ENCODE measurements at places on chromosomes 12 and 14. TPM values are rescaled to one million over a fixed set of nuclear protein-coding genes. Genes with fewer than 3 reads are reported as not detected.

- H3K27me3 ChIP-seq, result no peaks in the 10 kb centered on the region
- H3K4me3 ChIP-seq, result no peak overlapping the region
Measured at GRCh38 chr12:91786499-91787272, 359.0 kb downstream of the BTG1 start.

DNA sequence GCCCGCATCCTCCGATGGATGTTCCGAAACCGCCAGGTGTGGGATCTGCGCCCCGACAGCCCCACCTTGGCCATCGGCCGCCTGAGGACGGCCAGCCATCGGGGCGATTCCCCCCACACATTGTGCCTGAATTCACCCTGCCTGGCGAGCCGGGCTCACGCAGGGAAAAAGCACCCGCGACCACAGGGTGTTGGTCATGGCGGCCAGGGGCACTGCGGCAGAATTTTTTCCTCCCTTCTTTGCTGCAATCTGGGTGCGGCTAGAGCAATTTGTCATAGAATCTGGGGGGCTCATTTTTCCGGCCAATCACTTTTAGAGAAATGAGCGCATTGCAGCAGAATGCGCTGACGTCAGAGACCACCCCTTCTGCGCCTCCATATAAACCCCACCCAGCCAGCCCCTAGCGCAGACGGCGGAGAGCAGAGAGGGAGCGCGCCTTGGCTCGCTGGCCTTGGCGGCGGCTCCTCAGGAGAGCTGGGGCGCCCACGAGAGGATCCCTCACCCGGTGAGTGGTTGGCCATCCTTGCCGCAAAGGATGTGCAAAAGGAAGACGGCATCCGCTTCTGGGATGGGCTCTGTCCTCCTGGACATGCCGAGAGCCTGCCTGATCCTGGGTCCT, at the start of gene MEG3:
TSS of gene MEG3 (plus strand) at position 406 of the 619 bp plus-strand sequence.
- H3K4me3 ChIP-seq, result peak within 1 kb of the TSS; percentile 35
- H3K36me3 ChIP-seq, result no peaks in the 10 kb centered on the region
- H3K4me1 ChIP-seq, result no peaks in the 10 kb centered on the region

- no peaks in the 10 kb centered on the region for H3K36me3 ChIP-seq
- peak overlapping the region; percentile 40 for H3K27ac ChIP-seq
- H3K4me1 ChIP-seq, result peaks cover 16% of the 10 kb centered on the region
Measured at GRCh38 chr14:75514673-75515628, 7.3 kb upstream of the BATF start.

DNA sequence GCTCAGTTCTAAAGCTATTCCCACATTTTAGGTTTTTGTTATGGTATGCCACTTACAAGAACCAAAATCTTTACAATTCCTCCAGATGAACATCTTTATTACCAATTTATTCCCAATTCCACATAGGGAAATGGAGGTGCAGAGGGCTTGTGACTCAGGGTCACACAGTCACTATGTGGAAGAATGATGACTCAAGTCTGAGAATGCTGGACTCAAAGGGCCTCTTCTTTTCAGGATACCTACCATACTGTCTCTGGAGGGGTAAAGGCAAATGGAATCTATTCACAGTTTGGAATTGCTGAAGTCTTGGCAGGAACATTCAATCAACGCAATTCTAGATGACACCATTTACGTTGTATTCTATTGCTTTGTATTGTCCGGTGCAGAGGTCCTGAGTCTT, 48.2 kb upstream of the MANSC4 start:
- DNase-seq, result no peak
- no peaks in the 10 kb centered on the region for H3K4me1 ChIP-seq
- H3K4me3 ChIP-seq, result no peak overlapping the region
- H3K27me3 ChIP-seq, result no peaks in the 10 kb centered on the region

GRCh38 chr14:21543521-21543960, 17.4 kb upstream of the SALL2 start:
- H3K4me3 ChIP-seq, result no peak overlapping the region
- no peaks in the 10 kb centered on the region for H3K27me3 ChIP-seq
- no peaks in the 10 kb centered on the region for H3K4me1 ChIP-seq
- DNase-seq, result no peak
- H3K36me3 ChIP-seq, result no peaks in the 10 kb centered on the region
- no peak overlapping the region for H3K27ac ChIP-seq

DNA sequence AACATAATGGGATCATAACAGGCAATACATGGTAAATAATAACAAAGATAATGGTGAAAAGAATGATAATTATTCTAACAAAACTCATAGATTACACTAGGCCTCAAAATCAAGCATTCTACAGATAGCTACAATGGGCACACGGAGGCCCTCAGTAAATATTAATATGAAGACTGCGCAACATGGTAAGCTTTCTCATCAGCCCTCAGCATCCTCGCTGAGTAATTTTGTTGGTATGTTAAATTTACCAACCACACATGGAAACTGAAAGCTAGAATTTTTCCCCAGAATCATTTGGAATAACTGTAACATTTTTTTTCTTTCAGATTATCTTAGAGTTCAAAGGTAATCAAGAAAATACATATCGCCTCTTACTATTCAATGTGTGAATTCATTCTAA, 74.2 kb upstream of the PYGL start:
- H3K36me3 ChIP-seq, result no peaks in the 10 kb centered on the region
- DNase-seq, result no peak
- H3K27ac ChIP-seq, result no peak overlapping the region
- no peak overlapping the region for H3K4me3 ChIP-seq
- H3K27me3 ChIP-seq, result no peaks in the 10 kb centered on the region
- H3K4me1 ChIP-seq, result no peaks in the 10 kb centered on the region

DNA sequence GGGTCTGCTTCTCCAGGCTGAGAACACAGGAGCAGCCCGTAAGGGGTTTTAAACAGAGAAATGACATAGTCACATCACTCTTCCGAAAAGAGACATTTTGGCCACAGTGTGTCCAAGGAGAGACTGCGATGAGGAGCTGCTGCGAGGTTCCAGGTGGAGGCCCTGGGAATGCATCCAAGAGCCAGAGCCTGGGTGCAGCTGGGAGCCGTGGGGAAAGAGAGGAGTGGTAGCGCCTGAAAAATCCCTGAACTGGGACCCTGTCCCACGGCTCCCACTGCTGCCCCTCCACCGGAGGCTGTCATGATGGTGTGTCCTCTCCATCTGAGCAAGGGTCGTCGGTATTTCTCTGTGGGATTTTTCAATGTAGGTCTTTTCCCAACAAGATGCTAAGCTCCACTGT, 146.9 kb downstream of the BCL11B start:
- H3K27me3 ChIP-seq, result no peaks in the 10 kb centered on the region
- no peak overlapping the region for H3K27ac ChIP-seq
- H3K4me3 ChIP-seq, result no peak overlapping the region
- H3K36me3 ChIP-seq, result no peaks in the 10 kb centered on the region
- peak; percentile 14 for DNase-seq

DNA sequence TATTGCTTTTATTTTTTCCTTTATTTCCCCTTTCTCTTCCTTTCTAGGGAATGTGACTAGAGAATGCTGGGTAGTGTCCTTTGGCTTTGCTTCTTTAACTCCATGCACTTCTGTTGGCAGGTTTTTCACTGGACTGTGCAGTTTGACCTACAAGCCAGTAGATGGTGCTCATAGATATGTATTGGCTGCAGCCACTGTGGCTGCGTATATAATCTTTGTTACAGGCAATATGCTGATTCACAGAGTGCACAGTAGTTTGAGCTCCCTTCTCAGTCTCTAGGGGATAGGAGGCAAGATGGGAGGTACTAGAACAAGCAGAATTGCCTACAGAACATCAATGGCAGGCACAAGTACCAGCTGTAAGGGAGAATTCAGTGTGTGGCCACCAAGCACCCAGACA, 503.5 kb downstream of the LRFN5 start:
- no peaks in the 10 kb centered on the region for H3K4me1 ChIP-seq
- no peak overlapping the region for H3K27ac ChIP-seq
- H3K4me3 ChIP-seq, result no peak overlapping the region

DNA sequence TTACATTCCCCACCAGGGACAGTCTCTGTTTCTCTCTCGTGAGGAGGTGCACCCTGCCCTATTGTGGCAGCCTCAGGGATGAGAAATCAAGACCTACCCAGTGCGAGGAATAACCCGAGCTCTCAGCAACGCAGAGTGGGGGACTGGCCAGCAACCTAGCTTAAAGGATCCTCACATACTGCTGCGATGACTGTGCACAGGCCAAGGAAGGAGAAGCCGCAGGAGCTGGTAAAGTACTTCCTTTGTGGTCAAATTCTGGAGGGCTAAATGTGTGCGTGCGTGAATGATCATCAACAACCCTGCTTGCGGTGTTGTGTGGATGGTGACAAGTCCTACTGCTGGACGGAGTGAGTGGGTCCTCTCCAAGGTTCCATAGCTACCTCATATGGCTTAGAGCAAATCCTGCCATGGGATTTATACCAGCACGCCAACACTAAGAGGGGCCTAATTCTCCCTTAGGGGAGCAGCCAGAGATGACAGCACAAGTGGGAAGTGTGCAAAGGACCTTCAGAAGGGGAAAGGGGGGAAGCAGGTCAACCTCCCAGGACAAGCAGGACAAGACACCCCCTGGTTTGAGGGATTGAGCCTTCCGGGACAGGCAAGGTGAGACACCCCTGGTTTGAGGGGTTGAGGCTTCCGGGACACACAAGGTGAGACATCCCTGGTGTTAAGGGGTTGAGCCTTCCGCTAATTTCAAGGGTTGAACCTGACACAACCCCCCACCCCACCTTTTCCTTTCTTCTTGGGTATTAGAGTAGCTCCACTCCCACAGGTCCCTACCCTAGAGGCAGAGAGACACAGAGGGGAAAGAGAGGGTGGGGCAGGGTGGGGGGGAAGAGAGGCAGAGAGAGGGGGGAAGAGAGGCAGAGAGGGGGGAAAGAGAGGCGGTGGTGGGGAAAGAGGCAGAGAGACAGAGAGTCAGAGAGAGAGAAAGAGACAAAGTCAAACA, 58.8 kb upstream of the AP4S1 start:
- no peak overlapping the region for H3K27ac ChIP-seq
- no peaks in the 10 kb centered on the region for H3K27me3 ChIP-seq
- no peak overlapping the region for H3K4me3 ChIP-seq
- no peaks in the 10 kb centered on the region for H3K4me1 ChIP-seq
- DNase-seq, result no peak

- DNase-seq, result no peak
- H3K27me3 ChIP-seq, result no peaks in the 10 kb centered on the region
- no peak overlapping the region for H3K4me3 ChIP-seq
- H3K36me3 ChIP-seq, result no peaks in the 10 kb centered on the region
Measured at GRCh38 chr12:97476255-97476654, 13.7 kb downstream of the RMST start.

DNA sequence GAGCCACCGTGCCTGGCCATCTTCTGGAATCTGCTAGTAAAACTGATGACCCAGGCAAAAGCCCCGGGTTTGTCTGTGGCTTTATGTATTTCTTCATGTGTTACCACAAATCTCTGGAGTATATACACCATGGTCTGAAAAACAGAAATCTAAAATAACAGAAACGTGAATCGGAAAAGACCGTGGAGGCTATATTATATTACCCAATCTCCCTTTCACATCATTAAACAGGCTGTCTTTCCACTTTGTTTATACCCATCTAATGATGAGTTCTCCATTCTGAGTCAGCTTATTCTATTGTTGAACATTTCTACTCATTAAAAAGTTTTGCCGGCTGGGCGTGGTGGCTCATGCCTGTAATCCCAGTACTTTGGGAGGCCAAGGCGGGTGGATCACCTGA, 9.5 kb upstream of the AJUBA start:
- H3K27ac ChIP-seq, result no peak overlapping the region
- no peaks in the 10 kb centered on the region for H3K4me1 ChIP-seq
- no peak for DNase-seq
- no peak overlapping the region for H3K4me3 ChIP-seq

The DEPDC4 gene
- not detected for total RNA-seq

The CCT2 gene
- total RNA-seq, result 44.0 TPM

The KRT6B gene
- total RNA-seq, result not detected

The HRK gene
- not detected for total RNA-seq

The KRT82 gene
- not detected for total RNA-seq

The P2RX2 gene
- not detected for total RNA-seq

The REM2 gene
- total RNA-seq, result 0.87 TPM

The C12orf60 gene
- total RNA-seq, result not detected

The SDS gene
- not detected for total RNA-seq

The JPH4 gene
- 0.58 TPM for total RNA-seq

All from stomach (tissue), 19 donors.